ENCODE measurements at places on chromosomes 11 and 22.

DNA sequence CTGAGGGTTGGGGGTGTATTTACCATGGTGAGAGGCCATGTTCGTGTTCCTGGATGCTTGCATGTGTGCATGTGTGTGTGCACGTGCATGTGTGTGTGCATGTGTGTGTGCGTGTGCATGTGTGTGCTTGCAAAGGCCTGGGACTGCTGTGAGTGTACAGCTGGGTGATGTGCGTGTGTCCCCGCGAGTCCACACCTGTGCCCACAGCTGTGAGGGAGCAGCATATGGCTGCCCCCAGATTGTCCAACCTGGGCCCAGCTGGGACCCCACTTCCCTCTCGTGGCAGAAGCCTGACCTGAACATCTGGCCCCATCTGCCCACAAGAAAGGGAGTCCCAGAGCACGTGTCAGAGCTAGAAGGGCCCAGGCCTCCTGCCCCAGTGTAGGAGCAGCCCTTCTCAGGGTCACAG, 8.4 kb upstream of the CD248 start:
- DNase-seq: no peak

- DNase-seq: no peak
Observed at GRCh38 chr22:20863366-20863765, 4.6 kb downstream of the SNAP29 start.

DNA sequence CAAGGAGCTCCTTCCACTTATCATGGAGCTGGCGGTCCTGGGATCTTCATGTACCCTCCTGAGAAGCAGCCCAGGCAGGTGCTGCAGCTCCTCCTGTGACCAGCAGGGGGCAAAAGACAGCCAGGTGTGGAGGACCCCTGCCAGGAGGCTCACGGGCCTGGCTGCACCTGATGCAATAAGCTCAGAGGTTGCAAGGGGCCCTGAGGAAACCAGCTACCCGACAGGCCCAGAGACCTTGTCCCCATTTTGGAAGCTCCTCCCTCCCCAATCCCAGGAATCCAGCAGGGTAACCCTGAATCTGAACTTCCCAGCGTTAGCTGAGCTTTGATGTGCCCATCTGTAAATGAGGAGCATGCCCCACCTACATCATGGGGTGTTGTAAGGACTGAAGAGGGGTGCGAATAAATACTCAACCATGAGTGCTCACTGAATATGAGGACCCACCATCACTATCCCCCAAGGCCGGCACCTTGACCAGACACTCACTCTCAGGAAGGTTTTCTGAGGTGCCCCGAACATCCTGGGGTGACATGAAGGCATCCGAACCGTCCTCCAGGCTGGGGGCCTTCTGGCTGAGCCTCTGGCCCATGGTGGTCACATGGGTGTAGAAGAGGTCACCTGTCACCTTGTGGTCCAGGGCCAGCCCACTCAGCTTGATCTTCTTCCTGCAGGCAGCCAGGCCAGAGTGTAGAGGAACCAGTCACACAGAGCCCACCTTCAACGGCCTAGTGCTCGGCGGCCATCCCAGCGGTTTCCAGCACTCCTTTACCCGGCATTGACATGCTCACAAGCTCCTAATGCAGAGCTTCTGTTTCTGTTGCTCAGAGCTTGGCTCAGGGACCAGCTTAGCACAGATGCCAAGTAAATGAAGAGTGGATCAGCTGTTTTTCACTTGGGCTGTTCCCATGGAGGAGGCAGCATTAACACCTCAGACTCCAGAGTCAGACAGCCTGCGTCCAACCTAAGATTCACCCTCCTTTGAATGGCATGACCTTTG, 21.7 kb downstream of the SLC43A1 start:
- DNase-seq: peak; percentile 72

DNA sequence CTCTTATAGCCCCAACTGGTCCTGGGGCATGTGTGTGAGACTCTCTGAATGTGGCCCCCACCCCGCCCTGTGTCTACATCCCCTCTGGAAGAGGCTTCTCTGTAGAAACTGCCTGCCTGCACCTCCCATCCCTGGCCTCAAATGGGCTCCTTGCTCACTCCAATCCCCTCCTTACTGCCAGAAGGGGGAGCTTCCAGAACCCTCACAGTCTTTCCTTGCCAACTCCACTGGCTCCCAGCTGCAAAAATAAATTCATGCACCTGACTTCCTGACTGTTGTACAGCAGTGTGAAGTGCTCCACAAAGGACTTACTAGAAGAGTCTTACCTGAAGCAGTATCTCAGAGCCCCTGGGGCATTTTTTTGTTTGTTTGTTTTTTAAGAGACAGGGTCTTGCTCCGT, 15.2 kb upstream of the SERPIND1 start:
- DNase-seq: no peak

Data from chondrocyte (in vitro differentiated cells).